ENCODE measurements at places on chromosomes 1 and 21.
A peak's percentile ranks its signal among the peaks of the same experiment; 100 is the strongest.

DNA sequence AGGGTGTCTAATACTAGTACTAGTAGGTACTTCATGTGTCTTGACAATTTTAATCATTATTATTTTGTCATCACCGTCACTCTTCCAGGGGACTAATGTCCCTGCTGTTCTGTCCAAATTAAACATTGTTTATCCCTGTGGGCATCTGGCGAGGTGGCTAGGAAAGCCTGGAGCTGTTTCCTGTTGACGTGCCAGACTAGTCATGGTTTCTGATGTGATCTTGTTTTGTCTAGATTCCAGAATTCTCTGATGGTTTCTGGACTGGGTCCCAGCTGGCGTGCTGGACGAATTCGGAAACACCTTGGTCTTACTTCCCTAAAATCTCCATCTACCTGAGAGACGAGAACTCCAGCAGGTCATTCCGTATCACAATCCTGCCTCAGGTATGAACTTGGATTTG lies 66.1 kb upstream of the FAM3B start:
- DNase-seq = no peak

- DNase-seq = no peak
Observed at GRCh38 chr1:169160845-169161495, 54.5 kb downstream of the ATP1B1 start.

DNA sequence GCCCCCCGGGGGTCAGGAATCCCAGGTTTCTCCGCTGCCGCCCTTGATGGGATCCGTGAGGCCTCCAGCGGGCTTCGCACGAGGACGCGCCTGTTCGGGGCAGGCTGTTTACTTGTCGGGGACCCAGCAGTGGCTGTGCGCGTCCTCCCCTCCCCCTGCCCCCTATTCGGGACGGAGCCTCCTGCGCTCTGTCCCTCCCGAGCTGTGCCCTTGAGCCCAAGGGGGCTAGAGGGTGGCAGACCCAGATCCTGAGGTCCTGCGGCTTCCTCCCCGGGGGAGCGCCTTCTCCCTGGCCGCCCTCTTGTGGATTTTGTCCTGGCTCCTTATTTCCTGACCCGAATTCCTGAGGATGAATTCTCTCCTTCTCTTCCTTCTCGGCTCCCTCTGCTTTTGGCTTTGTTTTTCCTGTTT lies 38.4 kb downstream of the PIK3CD start:
- DNase-seq = no peak

- no peak for DNase-seq
Observed at GRCh38 chr1:59455206-59455605, 158.3 kb downstream of the FGGY start.

DNA sequence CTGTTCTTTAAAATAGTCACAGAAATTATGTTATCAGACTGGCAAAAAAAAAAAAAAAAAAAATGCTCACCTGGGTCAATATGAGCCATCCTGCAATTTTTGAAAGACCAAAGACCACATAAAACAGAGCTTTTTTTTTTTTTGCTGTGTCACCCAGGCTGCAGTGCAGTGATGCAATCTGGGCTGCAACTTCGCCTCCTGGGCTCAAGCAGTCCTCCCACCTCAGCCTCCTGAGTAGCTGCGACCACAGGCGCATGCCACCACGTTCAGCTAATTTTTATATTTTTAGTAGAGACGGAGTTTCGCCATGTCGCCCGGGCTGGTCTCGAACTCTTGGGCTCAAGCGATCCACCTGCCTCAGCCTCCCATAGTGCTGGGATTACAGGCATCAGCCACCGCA lies 62.8 kb downstream of the RGS13 start:
- no peak for DNase-seq

DNA sequence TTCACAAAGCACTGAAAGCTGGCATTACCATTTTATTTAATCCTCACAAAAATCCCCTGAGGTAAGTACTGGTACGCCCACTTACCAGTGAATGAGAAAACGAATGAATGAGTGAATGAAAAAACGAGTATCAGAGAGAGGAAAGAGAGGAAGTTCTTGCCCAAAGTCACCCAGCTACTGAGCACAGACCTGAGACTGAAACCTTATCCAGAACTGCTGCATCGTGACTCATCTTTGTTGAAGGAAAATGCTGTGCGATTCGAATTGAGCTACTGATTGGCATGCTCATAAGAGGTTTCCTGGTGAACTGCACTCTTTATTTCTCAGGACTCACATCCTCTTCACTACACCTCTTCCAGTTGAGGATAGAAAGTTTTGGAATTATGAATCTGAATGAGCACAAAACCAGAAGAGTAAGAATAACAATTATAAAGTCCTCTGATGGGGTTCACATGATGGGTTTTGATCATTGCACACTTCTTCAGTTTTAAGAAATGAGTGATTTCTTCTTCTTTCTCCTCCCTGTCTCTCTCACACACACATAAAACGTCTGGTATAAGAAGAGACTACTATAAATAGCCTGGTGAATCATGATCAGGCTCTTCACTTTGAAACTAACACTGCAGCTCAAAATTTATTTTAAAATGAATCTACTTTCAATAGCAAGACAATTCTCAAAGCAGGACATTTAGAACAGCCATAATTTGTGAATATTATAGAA lies 32.1 kb downstream of the IL12RB2 start:
- peak; percentile 35 for DNase-seq

DNA sequence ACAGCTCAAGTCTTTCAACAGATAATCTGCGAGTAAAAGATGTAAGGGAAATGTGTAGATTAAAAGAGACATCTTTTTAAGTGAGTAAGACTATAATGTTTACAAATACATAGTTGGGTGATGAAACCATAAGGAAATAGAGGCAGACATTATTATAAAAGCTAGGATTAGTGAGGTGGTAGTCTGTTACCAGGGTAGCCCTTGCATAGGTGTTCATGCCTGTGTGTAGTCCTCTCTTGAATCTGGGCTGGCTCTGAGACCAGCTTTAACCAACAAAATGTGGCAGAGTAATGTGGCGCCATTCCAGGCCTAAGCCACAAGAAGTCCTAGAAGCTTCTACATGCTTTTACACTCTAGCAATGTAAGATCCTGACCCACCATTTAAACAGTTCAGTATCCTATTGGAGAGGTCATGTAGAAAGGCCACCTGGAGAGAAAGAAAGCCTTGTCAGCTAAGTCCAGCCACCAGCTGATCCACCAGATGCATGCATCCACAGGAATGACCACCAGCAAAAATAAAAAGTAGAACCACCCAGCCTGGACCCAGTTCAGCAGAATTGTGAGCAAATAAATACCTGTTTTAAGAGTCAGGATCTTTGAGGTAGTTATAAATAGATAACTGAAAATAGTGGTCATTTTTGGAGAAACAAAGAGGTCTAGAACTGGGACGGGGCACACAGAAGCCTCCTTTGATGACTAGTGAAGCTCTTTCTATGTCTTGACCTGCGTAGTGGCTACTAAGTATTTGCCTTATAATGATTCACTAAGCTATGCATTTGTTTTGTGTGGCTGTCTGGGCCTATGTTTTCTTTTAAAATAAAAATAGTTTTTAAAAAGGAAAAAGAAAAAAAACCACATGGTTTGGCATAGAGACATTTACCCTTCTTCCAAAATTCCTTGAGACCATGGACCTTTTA lies 8.1 kb downstream of the NIBAN1 start:
- DNase-seq = no peak

GRCh38 chr1:54287801-54288211 lies 87.8 kb downstream of the MRPL37 start:
- DNase-seq = peak; percentile 33

- DNase-seq = no peak
Observed at GRCh38 chr1:168671782-168672181, 57.2 kb downstream of the DPT start.

GRCh38 chr1:223700942-223701637 lies 11.2 kb upstream of the CAPN2 start:
- DNase-seq = peak; percentile 92

DNA sequence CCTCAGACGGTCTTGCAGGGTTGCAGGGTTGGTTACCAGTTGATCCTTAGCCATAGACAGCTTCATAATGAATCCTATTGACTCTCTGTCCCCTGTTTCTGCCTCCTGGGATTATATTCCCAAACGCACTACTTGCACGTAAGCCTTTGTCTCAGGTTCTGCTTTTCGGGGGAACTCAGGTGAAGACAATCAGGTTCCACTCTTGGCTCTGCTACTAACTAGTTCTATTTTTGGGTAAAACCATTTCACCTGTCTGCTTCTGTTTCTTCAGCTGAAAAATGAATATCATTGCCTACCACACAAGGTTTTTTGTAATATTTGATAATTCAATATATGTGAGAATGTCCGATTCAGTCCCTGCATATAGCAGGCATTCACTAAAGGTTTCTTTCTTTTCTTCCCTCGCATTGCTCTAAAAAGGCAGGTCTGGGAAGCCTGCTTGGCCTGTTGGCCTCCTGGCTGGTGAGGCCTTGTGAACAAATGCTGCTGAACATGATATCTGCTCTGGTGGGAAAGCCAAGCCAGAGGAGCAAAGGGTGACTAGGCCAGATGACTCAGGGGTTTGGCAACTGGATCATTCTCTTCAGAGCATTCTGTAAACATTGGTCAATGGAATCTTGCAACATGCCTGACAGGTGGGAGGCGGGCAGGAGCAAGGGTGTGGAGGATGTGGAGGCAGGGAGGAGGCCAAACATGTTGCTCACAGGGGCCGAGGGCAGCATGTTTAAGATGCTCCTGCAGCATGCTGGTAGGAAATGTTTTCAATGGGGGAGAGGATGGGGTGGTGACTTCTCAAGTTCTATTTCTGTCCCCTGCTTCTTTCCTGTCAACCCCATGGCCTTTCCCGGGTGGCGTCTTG lies 23.8 kb downstream of the IER5 start:
- DNase-seq = peak; percentile 99

GRCh38 chr1:21058035-21058793 lies 118.5 kb downstream of the EIF4G3 start:
- no peak for DNase-seq

DNA sequence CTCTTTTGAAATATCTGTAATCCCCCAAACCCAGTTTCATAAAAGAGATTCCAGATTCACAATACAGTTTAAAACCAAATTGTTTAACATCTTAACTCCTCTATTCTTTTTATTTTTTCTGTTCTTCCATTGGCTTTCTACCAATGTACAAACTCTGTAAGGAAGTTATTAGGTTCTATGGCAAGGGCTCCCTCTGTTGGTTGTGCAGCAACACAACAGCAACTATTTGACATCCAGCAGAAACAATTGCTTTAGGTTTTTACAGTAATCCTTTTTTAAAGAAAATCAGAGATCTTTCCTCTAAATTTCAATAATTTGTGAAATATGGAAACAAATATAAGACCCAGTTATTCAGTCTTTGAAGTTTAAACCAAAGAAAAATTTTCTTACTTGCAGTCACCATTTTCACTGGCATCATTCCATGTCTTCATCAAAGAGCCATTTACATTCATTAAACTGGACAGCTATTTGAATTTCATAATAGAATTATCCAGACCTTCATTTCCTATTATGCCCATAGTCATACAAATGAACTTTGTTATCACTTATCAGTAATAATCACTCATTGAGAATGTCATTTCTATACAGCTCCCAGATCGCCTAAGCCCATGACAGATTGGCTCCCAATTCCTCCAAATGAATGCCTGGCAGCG lies 46.5 kb upstream of the RNF11 start:
- peak; percentile 45 for DNase-seq

DNA sequence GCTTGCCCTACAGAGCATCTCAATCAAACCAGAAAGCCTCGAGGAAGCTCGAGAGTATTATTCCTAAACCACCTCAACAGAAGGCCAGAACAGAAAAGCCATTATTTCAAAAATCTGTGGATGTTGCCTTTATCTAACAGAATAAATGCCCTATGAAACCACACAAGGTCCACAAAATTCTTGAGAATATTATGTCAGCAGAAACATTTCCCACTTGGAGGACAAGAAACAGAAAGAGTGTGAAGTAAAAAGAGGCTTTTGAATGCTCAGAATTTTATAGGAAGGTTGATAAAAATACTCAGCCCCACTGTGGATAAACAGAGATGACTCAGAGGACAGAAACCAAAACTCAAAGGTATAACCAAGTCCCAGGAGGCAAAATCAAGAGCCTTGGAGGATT lies 146.4 kb upstream of the LRRC7 start:
- peak; percentile 3 for DNase-seq

GRCh38 chr1:17023573-17023972 lies 11.8 kb upstream of the ATP13A2 start:
- DNase-seq = no peak
